ENCODE measurements at places on chromosomes 5 and 9.

DNA sequence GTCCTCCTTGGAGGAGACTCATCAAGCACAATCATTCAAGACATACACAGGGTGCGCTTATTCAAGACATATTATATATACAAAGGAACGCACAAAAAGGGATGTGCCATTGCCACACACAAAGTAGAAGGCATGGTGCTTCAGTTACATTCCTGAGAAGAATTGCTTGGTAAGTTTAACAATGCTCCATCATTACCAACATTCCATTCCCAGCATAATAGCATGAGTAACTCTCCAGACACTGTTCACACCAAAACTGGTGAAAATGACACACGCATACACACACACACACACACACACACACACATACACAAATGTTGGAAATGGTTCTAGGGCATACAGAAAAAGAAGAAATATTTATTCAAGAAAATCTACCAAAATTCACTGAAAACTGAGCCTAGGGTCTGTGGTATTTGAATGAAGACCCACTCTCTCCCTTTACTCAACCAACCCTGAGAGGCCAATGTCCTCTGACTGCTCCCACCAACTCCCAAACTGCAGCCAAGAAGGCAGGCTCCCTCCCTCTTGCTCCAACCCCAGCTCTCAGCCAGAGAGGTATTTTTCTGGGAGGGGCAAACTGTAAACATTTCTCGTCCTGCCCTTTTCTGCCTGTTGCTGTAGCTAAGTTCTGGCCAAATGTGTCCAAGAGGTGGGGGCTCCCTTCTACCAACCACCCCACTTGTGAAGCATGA lies 19.9 kb downstream of the UGT3A1 start:
- DNase-seq = no peak

- DNase-seq = no peak
Observed at GRCh38 chr9:133258061-133259015, 16.7 kb downstream of the ABO start.

- DNase-seq = no peak
Observed at GRCh38 chr5:72146056-72146455, 38.8 kb downstream of the MAP1B start.

DNA sequence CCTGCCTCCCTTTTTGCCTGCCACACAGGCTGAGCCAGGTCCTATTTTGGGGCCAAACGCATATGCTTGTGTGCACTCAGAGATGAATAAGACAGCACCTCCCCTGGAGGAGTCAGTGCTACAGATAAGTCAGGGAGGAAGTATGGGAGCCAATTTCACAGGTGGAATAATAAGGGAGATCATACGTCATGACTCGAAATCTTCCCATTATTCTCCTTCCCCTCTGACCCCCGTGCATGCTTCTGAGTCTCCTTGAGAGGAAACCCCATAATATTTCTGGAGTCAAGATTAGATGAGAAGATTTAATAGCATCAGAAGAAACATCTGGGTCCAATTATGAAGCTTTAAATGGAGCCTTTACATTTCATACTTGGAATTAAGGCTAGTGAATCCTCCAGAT lies 15.1 kb upstream of the ZCCHC7 start:
- DNase-seq = no peak

- DNase-seq = no peak
Observed at GRCh38 chr5:160310552-160311295, 1.6 kb downstream of the CCNJL start.

DNA sequence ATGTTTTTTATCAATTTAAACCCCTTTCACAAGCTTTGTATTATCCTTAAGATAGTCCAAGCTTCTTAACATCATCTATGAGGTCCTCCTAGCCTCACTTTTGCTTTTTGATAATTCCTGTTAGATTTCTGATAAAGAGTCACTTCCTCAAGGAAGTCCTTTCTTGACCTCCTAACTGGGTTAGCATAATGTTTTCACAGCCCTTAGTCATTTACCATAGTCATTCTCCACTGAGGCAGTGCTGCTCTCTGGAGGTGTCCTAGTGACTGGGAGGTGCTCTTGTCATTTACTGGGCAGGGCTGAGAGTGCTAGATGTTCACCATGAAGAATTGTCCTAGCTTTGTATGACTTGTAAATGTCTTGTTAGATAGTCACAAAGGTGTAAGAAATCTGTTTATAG lies 26.4 kb downstream of the TNPO1 start:
- peak; percentile 32 for DNase-seq

DNA sequence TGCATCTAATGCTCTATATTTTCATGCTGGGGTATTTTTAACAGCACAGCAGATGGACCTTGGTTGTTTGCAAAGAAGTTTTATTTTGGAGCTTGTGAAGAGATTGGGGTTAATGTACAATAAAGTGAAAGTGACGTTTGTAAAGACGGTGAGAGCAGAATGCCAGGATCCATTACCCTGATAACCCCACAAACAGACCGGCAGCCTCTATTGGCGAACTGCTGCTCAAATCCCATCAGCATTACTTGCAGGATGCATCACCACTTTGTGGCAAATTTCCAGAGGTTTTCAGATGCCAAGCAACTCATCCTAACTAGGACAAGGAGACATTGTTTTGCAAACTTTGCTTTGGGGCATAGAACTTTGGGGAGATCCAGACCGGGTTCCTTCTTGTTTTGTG lies 383.3 kb upstream of the ZNF462 start:
- no peak for DNase-seq
